NCI-H774 (cell line): ENCODE measurements at places on chromosomes 1 and 21.

DNA sequence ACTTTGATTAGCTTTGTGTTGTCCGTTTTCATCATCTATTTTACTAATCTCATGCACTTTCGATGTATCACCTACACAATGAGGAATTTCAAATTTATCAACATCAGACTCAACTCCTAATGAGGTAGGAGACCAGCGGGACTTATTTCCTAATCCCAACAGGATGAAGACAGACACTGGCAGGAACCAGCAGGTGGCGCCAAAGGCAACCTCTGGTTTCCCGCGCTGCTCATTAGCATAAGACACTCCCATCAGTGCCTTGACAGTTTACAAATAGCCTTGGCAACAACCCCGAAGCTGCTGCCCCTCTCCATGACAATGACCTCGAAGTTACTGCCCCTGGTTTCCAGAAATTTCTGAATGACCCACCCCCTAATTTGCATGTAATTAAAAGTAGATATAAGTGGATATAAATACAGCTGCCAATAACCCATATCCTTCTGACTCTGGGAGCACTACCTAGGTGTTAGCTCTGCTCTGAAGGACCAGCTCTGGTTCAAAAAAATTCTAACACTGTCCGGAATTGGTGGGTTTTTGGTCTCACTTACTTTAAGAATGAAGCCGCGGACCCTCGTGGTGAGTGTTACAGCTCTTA lies 974.8 kb downstream of the ADGRL2 start:
- no peak for DNase-seq

GRCh38 chr21:45988366-45989347 lies 7.1 kb downstream of the COL6A1 start:
- DNase-seq: no peak

- DNase-seq: no peak
Measured at GRCh38 chr1:10776190-10776905, 20.1 kb downstream of the CASZ1 start.

GRCh38 chr1:160404094-160404493 lies 3.7 kb downstream of the VANGL2 start:
- no peak for DNase-seq

DNA sequence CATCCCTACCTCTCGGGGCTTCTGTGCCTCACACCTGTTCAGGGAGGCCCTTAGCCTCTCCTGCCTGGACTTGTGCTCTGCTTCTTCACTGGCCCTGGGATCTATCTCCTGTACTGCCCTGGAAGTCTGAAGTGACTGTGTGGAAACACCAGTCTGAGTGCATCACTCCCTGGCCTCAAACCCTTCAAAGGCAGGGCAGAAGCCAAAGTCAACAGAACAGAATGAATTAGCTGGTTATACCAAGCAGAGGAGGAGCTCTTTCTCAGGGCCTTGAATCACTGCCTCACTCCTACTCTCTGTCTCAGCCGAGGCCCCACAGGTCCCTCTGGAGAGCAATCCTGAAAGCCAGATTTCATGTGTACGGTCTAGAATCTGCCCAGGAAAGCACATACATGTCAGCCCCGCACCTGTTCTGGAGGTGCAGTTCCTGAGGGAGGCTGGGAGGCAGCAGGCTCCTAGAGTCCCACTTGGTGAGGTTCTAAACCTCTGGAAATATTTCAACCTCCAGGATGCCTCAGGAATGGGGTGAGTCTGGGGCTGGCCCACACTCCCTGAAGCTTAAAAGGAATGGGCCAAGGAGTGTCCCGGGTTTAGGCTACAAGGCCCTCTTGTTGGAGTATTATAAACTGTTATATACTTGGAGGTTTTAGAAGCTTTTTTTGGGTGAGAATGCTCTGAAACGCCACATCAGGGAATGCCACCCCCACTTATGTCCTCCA lies 98.3 kb downstream of the ABCA4 start:
- DNase-seq: no peak

DNA sequence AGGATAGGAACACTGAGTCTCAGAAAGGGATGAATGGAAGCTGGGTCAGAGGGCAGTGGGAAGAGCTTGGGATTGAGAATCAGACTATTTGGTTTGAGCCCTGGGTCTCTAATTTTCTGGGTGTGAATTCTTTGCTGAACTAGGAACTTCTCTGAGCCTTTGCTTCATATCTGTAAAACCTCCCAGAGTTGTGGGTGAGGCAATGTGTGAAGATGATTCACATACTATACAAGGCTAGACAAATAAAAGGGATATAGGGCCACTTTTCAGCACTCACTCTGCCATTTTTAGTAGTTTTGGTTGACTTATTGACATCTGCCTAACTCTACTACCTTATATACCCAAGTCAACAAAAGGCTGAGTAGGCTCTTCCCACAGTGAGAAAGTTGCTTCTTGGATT lies 77.7 kb upstream of the JUN start:
- DNase-seq: no peak
